ENCODE measurements at places on chromosomes 5 and 9.

DNA sequence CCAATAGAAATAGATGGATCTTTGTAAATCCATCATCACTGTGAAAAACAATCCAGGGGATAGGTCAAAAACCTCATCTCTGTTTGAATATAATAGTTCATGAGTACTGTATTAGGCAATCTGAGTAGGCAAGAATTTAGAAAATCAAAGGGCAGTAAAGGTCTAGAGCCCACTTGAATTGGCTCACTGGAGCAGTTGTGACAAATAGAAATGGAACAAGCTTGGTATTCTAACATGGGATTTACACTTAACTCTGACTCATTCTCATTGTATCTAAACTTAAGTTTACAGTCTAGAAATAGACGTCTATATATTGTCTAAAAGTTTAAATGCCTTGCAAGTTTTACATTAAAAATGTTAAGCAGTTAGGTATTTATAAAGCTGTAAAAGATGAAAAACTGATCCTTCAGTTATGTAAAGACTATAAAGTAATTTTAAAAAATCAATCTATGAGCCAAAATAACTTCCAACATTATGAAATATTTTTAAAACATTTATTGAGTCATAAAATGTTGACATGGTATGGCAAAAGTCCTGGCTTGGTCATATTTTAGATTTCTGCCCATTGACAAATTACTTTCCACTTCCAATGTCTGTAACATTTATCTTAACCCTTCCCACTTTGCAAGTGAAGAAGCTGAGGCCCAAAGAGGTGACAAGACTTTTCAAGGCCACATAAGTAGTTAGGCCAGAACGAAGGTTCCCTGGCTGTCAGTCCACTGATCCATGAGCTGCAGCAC is 203.7 kb upstream of the NREP start:
- DNase-seq: no peak

DNA sequence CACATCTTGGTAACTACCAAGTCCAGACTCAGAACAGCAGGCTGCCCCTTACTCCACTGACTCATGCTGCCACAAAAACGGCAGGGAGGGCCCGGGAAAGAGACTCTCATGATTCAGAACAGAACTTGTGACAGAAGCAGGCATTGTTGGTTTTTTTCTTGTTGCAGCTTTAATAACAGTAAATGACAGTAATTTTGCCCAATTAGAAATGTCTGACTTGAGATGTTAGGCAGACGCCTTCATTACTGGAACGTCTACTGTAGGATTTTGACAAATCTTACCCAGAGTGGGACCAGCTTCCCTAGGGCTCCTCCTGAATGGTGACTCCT is 77.9 kb downstream of the SEMA5A start:
- DNase-seq: no peak

DNA sequence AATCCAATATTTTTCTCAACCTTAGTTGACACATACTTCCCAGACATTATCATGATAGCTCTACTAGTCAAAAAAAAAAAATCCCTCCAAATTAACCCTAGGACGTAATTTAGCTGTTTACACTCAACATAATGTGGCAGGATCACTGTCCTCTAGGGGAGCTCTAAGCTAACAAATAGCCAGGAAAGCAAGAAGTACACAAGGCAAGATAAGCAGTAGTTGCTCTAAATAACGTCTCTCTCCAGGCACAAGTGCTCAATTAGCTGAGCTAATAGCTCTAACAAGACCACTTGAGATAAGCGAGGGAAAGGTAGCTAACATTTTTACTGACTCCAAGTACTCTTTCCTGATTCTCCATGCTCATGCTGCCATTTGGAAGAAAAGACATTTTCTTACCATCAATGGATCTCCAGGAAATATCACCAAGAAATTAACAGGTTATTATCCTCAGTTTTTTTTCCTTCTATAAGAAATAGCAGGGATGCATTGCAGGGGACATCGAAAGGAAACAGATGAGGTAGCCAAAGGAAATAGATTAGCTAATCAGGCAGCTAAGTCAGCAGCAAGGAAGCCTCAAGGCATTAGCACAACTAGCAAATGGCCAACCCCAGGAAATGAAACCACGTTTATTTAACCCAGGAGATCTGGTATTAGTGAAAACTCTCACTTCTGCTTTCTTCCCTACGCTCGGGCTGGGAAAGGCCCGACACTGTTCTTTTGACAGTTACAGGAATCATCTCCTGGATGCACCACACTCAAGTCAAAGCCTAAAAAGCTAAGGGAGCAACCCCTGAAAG is 614.1 kb downstream of the PTPRD start:
- peak; percentile 58 for DNase-seq

DNA sequence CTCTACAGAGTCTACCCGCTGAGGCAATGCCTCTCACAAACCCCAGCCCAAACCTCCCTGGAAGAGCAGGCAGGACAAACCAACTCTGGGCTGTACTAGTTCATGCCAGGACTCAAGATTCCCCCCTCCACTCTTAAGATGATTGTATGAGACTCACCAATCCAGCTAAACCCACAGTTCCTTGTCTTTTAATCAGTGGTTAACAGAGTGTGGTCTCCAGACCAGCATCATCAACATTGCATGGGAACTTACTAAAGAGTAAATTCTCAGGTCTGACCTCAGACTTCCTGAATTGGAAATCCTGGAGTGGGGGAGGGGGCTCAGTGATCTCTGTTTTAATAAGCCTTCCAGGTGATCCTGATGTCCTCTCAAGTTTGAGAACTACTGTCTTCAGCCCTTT is 240.9 kb downstream of the GAS1 start:
- no peak for DNase-seq

DNA sequence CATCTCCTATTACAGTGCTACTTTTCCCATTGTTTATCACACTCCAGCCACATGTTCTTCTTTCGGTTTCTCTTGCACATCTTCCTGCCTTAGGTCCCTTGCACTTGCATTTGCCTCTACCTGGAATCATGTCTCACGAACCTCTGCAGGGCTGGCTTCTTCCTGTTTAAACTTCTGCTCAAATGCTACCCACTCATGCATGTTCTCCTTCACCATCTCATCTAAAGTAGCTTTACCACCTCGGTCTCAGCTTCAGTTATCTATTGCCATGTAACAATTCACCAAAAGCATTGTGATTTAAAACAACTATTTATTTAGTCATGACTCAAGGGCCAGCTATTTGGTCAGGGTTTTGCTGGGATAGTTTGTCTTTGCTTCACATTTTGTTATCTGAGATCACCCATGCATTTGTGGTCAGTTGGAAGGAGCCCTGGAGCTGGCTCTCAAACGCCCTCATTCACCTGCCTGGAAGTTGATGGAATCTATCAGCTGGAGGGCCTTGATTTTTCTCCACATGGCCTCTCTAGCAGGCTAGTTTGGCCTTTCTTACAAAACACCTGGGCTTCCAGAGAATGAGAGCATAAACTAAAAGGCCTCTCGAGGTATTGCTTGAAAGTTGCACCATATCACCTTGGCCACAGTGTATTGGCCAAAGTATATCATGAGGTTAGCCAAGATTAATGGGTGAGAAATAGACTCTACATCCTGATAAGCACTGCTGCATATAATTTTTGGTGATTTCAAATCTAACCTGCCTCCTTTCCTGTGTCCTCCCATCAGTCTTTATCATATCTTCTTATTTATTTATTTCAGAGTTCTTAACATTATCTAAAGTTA is 21.4 kb downstream of the SPINK1 start:
- no peak for DNase-seq

DNA sequence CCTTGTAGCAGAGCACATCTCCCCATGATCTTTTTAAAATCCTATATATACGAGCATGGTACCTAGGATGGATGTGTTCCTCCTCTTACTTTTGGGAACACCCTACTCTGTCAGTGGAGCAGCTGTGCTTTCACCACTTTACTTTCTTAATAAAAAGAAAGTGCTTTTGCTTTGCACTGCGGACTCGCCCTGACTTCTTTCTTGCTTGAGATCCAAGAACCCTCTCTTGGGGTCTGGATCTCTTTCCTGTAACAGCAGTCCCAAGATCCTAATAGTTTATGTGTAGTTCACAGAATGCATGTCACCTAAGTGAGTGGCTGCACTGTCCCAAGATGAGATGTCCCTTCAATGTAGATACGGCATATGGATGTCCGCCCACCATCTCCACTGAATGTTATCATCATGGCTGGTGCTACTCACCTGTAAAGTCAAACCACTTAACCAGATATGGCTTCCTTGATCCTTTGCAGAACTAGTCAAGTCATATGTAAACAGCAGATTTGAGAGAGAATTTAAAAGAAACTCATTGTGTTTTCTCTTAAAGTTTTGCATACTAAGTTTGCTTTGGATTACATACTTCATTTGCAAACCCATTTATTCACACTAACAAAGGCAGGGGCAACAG is 1.9 kb downstream of the FGF1 start:
- DNase-seq: no peak

- DNase-seq: no peak
Observed at GRCh38 chr5:66713998-66714397, 117.8 kb downstream of the MAST4 start.

DNA sequence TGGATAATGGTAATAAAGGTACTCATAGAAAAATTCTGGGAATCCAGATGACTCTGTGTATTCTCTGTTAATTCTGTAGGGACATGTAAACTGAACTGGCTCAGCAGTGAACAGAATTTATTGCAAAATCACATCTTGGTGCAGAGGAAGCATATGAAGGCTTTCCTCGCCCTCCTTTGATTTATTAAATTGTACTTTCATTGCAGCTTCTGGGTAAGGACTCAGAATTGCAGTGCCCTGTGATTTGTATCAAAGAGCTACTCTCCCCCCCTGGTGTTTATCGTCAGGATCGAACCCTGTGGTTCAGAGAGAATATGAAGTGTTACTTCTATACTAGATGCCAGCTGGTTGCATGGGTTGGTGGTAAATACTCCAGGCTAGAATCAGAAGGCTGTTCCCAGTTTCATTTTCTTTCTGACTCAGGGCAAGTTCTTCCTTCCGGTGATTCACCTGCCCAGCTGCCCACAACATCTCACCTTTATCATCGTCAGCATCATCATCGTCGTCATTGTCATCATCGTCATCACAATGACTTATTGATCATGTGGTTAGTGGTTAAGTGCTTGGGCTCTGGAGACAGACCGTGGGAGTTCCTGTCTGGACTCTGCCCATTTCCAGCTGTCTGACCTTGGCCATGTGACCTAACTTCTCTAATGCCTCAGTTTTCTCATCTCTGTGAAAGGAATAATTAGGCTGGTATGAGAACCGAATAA is 238.8 kb downstream of the ARHGAP26 start:
- DNase-seq: peak; percentile 69

DNA sequence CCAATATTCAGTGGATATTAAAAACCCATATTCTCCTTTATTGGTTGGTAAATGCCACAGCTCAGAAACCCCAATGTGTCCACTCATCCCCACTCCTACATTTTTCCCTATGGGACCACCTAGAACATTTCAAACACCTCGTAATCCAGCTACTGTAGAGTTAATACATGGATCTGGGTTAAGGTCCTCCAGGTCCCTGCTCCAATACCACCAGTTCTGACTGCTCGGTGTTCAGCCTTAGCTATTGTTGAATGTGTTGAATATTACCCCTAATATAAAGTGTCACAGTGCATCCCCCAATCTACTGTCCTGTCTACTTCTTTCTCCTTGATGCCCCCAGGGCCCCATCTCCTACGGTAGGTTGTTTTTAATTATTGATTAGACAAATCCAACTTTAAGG is 231.5 kb downstream of the PCSK1 start:
- no peak for DNase-seq

GRCh38 chr5:142655339-142656267 is 30.3 kb downstream of the FGF1 start:
- peak; percentile 13 for DNase-seq

DNA sequence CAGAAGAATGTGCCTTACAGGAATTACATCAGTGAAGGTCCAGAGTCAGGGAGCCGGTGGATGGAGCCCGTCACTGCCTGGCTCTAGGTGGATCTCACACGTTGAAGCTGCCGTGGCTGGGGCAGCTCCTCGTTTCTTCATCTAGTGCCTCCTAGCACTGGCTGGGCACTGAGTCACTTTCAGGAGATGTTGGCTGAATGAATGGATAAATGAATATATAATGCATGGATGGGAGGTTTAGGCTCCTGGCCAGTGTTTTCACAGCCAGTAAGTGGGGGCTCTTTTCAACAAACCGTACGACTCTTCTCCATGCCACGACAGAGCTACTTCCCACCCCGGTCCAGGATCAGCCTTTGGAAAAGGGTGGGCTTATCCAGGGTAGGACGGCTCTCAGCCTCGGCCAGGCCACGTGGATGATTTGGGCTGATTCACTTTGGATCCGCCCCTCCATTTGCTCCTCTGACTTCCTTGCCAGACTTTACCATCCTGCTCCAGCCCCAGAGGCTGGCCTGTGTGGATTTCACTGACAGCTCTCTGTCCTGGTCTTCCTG is 1.3 kb upstream of the SH3PXD2B start:
- DNase-seq: peak; percentile 78

GRCh38 chr5:115418788-115419187 is 122.3 kb upstream of the CCDC112 start:
- DNase-seq: no peak

DNA sequence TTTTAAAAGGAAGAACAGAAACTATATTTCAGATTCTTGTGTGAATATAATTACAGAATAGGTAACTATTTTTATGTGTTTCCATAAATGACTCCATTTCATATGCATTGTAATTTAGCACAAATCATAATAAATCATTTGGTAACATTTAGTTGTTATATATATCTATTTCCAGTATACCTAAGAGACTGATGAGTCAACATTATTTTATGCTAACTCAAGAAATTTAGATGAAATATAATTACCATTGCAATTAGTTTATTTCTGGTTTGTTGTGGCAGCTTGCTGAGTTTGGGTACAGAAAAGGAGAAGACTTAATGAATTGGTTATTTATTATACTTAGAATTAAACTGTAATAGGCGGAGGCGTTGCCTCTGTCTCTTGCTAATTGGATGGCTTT is 314.9 kb downstream of the KCTD16 start:
- DNase-seq: no peak

DNA sequence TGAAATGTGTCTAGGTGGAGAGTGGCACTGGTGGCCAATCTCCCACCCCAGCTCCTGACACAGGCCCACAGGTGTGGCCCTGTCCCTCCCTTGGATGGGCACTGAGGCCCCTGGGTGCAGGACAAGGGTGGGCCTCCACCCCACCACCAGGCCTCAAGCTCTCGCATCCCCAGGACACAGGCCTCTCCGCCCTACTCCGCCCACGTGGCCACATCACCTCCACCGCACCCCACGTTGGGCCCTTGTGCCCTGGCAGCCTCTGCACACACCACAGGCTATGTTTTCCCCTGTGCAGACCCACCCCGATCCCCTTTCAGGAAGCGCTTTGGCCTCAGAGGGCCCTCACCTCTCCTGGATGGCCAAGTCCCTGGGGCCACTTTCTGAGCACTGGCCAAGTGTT is 54.7 kb downstream of the SECISBP2 start:
- DNase-seq: no peak

GRCh38 chr5:80193401-80193800 is 62.4 kb downstream of the SERINC5 start:
- DNase-seq: no peak

DNA sequence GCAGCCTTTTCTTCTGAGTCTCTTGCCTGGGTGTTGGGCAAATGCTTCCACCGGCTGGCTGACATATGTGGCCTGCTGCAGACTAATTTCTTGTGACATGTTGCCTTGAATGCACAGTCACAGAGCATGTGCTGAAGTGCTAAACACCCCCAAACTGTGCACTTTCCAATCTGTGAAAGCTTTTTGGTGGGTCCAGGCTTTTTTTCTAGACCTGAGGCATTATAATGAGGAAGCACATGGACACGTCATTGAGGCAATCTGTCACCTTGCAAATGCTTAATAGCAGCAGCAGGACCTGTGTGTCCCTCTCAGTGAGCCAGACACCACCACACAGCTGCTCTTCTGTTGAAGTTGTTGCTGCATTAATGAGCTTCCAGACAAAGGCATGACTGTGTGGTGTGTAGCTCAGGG is 274.7 kb downstream of the ELAVL2 start:
- peak; percentile 23 for DNase-seq

GRCh38 chr5:133393776-133394476 is 218.4 kb downstream of the FSTL4 start:
- DNase-seq: no peak
